ENCODE measurements at places on chromosomes 12 and 14.

DNA sequence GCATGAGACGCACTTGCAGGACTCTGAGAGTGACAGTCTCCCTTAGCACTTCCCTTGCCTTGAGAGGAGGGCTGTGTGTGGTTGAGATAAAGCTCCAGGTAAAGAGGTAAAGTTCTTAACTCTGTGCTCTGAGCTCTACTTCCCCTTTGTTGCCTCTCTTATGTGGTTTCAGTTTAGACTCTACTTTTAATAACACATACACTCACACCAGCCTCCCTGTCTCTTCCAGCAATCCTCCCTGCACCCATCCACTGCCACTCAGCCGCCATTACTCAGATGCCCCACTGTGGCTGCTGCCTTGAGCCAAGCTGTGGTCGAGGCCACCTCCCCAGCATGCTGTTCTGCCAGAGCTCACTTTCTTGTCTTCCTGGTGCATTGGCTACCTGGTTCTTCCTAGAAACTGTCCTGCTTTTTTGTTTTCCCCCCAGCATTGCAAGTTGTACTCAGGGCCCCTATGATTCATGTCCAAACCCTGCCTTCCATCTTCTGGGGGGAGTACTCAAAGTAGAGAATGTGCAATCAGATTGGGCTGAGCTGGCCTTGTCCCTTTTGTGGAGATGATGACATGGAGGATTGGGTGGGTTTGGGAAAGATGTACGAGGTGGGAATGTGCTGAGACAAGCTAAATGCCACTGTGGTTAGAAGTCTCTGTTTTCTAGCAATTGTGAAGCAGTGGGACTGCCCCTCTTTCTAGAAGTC lies 115.5 kb upstream of the PARP11 start:
- no peak for DNase-seq

GRCh38 chr12:1914114-1914911 lies 4.1 kb downstream of the CACNA2D4 start:
- DNase-seq = no peak

GRCh38 chr12:68958322-68958721 lies 25.4 kb upstream of the CPM start:
- no peak for DNase-seq

- DNase-seq = no peak
Measured at GRCh38 chr14:58699681-58700205, 62.0 kb downstream of the DACT1 start.

DNA sequence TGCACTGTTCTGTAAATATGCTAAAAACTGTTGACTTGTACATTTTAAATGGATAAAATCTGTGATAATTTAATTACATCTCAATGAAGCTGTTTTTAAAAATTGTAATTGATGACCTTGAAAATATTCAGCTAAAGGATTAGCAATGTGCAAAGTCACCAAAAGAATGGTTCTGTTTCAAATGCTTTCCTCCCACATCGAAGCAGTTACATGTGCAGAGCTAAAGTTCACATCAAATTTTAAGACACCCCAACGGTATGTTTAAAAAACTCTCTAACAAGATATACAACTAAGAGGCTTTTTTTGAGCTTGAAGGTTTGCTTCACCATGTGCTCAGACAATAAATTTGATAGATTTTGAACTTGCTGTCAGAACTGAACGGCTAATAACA lies 114.6 kb upstream of the KRAS start:
- no peak for DNase-seq
